ENCODE measurements at places on chromosomes 5 and 9.
A peak's percentile ranks its signal among the peaks of the same experiment; 100 is the strongest.

- no peak for DNase-seq
These were observed 9.5 kb downstream of the IRF1 start for GRCh38 chr5:132480893-132481595.

DNA sequence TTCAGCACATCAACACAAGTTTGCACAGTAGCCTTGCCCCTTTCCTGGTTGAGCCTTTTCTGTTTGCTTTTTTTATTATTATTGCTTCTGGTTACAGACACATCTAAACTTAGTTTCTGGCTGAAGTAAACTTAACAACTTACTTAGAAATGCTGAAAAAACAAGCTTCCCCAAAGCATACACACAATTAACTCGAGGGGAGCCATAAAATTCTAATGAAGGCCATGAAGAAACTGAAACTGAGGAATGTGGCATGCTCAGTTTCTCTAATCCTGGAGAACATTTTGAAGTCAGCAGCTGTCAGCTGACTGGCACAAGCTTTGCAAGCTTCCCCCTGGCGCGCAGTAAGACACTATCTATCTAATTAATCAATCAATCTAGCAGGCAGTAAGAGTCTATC lies 3.7 kb downstream of the MYO10 start:
- DNase-seq = no peak

- DNase-seq = peak; percentile 72
These were observed 1111.1 kb downstream of the TAF11L14 start for GRCh38 chr5:18745042-18745987.

GRCh38 chr9:125633116-125633745 lies 73.8 kb downstream of the MAPKAP1 start:
- no peak for DNase-seq

DNA sequence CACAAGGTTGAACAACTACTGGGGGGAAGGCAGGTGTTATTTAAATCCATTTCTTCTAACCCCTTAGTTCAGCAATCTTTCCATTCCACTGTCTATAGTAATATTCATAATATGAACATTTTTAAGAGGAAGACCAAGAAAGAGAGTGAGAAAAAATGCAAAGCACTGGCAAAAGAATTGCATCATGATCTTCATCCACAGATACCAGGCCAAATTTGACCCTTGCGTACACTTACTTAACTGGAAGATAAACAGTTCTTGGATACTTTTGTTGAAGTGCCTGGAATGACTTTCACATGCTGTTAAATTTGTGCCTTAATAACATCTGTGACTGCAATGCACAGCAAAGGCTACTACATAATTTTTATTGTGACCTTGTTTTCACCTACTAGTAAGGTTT lies 1.8 kb downstream of the PFDN1 start:
- no peak for DNase-seq
